NCI-H524 treated with DMSO at 0.1 percent for 48 hours (cell line): ENCODE measurements at places on chromosomes 16 and 17.

DNA sequence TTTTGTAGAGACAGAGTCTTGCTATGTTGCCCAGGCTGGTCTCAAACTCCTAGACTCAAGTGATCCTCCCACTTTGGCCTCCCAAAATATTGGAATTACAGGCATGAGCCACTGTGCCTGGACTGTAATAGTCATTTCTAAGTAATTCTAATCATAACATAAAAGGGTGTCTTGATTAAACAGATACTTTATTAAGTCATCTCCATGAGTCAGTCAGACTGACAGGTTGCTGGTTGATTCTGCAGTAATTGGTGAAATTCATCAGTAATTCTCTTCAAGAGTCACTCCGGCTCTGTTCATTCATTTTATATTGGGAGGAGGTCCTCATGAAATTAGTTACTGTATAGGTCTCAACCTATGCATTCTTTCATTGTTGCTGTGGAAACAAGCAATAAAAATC is 85.6 kb downstream of the SPECC1 start:
- no peak for DNase-seq

DNA sequence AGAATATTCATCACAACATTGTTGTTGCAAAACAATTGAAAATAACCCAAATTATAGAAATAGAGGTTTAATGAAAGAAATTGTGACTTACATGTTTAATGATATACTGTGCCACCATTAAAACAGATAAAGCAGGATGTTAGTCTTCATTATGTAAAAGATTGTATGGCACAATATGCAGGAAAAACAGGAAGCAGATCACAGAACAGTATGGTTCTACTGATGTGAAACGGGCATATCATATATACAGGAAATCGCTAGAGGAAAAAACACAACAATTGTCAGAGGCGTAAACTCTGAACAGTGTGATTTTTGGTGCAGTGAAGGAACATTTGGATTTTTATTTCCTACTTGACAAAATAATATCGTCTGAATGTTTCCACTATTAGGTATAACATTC is 22.0 kb downstream of the OR3A1 start:
- DNase-seq: no peak

DNA sequence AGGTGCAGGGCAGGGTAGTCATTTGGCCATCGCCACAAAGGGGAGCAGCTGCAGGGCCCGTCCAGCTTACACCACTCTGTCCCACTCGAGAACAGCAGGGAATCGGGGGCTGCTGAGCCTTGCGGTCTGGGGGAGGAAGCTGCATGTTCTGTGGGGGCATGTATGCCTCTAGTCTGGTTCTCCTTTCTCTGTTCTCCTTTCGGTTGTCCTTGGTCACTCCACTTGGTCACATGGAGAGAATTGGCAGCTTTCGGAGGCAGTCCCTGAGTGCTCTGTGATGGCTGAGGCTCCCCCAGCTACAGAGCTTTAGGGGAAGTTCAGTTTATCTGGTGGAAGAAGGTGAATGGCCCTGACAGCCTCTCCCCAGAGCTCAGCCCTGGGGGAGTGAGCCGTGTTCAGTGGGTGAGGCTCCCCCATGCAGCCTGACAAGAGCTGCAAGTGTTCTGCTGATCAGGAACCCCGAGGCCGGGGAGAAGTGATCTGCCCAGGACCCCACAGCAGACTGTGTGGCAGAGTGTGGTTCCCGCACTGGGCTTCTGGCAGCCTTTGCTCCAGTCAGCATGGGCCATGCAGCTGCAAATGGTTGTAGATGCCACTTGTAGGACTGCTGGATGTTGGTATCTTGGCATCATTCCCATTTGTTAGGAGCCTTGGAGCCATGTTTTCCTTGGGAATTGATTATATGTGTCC is 22.3 kb upstream of the SMPD3 start:
- DNase-seq: no peak

GRCh38 chr17:69314246-69315065 is 12.5 kb downstream of the ABCA5 start:
- DNase-seq: peak; percentile 91

DNA sequence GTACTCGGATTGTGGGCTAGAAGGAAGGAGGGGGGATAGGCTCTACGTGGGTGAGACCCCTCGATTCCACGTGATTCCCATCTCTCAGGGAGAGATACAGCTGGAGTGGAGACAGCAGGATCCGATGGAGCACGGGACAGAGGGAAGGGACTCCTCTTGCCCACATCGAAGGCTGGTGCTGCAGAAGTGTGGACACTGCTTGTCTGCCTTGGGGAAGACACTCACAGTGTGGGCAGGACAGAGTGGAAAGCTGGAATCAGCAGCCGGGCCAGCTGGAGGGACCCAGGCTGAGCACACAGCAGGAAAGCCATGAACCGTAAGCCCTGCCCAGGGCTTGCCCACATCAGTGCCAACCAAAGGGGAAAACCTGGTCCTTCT is 42.1 kb upstream of the RPH3AL start:
- DNase-seq: no peak

- DNase-seq: peak; percentile 79
These were observed 68.5 kb upstream of the PMFBP1 start for GRCh38 chr16:72240466-72240865.

- DNase-seq: no peak
These were observed 19.4 kb downstream of the GGA3 start for GRCh38 chr17:75241996-75242460.

GRCh38 chr16:28063591-28064061 is at the start of gene GSG1L:
GSG1L (minus strand) TSS chr16:28063714; CDS start chr16:28063424, 290 bp downstream.
- DNase-seq: no peak

GRCh38 chr17:19442731-19443130 is 31.7 kb downstream of the RNF112 start:
- no peak for DNase-seq

GRCh38 chr16:25317732-25318316 is 60.2 kb upstream of the ZKSCAN2 start:
- no peak for DNase-seq

GRCh38 chr17:29628644-29629043 is 5.9 kb upstream of the CORO6 start:
- no peak for DNase-seq

DNA sequence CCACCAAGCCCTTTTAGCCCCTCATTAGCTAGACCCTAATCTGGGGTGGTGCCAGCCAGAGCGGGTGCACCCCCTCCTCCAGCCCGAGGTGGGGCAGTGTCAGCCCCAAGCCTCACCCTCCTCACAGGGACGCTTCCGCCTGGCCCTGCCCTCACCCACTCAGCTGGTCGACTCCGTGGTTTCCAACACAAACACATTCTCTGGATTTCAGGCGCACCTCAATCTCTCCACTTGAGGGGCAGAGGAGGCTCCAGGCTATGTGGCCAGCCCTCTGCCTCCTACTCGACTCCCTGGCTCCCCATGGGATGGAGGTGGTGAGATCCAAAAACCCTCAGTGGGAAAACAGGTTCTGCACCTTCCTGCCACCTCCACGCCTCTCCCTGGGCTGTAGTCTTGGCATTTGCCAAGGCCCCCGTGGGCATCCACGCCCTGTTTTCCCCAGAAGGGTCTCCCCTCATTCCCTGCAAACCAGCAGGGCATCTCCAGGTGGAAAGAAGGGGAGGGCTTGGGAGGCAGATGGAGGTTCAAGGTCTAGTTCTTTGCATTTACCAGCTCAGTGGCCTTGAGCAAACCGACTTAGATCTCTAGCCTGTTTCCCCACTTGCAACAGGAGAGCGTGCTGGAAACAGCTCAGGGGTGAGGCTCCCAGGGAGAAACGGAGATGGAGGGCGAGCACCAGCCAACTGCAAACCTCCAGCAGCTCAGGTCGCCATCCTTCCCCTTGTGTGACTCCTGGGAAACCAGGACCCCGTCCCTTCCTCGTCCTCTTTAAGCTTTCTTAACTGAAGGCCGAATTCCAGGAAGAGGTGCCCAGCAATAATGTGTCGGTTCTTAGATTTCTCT is 1.7 kb downstream of the EMP2 start:
- no peak for DNase-seq

DNA sequence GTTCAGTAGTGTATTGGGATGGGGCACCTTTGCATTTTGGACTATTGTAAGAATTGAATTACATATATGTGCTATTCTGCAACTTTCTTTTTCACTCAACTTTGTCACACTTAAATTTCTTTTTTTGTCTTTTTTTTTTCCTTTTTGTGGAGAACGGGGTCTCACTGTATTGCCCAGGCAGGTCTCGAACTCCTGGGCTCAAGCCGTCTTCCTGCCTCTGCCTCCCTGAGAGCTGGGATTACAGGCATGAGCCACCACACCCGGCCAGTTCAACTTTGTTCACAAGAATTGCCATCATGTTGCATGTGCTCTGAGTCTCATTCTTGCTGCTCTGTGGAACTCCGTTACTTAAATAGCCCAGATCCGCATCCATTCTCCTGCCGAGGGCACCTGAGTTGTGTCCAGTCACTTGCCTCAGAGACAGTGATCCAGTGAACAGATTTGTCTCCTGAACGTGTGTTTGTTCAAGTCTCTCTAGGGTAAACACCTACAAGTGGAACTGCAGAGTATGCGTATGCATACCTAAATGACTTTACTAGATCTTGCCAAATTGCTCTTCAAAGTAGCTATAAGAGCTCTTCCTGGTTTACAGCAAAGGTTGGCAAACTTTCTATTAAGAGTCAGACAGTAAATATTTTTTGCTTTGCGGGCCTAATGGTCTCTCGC is 3.4 kb upstream of the SLC38A10 start:
- DNase-seq: no peak

GRCh38 chr17:5718726-5719125 is 134.4 kb upstream of the NLRP1 start:
- DNase-seq: no peak

DNA sequence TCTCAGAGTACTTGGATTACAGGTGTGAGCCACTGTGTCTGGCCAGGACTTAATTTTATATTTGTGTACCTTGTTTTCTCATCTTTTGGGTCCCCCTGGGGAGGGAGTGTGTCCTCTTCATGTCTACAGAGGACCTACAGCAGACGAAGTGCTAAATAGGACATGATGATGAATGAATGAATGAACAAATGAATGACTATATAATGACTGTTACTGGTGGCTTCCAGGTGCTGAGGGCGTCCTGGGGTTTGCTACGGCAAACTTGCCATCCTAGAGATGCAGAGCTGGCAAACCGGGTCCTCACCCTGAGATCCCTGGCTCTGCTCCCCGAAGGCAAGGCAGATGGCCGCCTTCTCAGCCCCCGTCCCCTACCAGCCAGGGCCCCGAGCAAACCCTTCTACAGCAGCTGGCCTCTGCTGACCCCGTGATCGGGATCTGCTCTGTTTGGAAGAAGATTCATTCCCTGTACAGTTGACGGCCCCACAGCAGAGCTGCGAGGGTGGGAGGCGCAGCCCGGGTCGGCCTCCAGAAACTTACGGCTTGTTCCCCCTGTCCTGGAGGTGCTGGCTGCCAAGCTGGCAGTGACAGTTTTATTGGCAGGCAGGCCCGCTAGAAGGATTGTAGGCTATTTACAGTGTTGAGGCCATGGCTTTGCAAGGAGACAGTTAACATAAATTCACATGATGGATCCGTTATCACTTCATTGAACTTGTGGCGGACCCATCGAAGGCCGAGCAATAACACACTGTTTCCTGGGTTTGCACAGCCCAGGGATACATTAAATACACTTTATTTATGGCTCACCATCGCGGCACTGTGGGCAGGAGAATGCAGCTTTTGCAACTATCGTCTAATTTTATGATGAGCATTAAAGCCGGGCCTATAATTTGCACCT is 197.7 kb upstream of the GSE1 start:
- DNase-seq: peak; percentile 44

- DNase-seq: no peak
These were observed 92.2 kb upstream of the CDH11 start for GRCh38 chr16:65213866-65214595.

DNA sequence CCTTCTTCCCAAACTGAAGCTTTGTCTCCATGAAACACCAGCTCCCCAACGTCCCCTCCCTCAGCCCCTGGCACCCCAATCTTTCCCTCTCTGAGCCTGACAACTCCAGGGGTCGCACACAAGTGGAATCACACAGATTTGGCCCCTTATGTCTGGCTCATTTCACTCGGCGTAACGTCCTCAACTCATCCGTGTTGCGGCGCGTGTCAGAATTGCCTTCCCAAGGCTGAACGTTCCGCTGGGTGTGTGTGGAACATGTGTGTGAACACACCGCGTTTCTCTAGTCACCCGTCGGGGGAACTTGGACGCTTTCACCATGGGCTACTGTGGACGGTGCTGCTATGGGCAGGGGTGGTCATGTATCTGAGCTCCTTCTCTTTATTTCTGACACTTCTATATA is 45.0 kb downstream of the TBC1D16 start:
- DNase-seq: no peak

DNA sequence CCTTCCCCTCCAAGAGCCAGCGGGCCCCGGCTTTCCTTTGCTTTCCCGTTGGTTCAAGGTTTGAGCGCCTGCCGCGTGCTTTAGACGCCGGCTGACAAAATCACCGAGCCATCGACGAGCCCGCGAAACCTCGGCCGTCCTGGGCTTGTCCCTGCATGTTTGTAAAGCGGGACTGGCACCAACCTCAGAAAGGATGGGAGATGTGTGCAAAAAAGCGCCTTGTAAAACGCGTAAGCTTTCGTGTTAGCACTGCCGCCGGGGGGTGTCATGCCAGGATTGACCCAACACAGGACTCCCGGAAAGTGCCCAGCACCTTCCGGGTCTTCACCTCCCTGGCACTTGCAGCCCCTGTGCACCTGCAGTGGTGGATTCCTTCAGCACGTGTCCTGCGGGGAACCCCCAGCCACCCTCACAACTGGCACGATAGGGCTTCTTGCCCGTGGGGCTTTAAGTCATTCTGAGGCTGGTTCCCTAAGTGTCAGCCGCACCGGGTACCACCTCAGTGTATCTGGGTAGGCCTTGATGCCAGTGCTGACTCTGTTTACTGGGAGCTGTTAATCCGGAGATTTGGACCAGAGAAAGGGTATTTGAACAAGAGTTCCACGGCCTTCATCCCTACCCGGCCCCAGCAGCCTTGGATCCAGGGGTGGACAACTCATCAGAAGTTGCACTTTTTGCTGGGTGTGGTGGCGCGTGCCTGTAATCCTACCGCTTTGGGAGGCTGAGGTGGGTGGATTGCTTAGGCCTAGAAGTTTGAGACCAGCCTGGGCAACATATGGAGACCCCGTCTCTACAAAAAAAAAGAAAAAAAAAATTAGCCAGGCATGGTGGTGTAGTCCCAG is 817 bp downstream of the NDUFAF8 start:
- DNase-seq: no peak

DNA sequence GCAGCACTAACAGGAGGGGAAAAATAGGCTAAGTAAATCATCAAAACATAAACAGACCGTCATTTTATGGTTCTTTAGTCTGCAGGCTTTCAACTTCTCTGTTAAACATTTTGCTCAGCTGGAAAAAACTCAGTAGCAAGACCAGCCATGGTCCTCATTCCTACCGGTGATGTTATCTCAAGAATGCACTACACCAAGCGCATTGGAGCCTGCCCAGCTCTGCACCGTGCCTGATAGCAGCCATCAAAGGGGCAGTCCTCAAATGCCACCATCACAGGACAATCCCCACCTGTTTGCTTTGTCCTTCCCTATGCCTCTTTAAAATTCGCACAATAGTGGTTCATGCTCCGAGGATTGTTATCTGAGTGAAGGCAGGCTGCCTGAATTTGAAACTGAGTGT is 181.5 kb upstream of the MON1B start:
- DNase-seq: no peak
